ENCODE measurements at places on chromosomes 11 and 22.

DNA sequence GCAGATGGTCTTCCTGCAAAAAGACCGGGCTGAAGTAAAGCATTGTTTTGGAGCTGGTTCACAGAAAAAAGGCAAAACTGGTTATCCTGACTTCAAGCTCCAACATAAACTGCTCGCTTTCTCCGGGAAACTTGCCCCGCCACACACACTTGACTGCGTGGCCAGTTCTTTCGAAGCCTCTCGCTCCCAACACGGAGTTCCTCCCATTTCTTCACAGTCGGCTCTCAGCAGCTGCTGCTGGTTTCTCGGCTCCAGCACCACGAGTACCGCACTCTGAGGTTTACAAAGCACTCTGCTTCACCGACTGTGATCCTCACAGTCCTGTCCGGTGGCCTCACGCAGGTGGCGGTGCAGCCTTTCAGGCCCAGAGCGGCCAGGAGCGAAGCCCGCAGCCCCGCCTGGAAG is 264 bp downstream of the CHEK1 start:
- no peak for DNase-seq

DNA sequence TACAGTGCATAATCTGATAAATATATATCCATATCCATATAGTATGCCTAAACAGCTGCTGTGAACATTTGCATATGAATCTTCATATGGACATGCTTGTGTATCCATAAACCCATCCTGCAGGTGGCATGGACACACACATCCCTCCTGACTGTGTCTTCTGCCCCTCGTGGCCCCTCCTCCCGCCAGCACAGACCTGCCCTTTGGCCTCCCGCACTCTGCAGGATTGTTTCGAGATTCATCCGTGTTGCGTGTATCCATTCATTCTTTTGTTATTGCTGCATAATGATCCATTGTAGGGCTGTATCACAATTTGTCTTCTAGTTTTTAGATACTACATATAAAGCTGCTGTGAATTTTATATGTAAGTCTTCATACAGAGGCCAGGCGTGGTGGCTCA is 24.0 kb downstream of the ZBED4 start:
- DNase-seq = no peak

DNA sequence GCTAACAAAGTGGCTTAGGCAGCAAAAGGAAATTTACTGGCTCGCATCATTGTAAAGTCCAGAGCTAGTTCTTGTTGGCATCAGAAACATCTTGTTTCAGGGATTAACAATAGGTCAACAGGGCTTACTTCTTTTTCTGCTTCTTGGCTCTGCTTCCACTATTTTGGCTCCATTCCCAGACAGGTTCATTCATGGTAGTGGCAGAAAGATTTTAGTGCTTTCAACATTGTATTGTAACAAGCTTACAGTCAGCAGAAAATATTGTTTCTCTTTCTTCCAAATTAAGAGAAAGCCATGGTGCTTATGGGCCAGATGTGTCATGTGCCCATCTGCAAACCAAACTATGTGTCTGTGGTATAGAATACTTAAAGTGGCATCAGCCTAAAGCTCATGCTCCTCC is 315.6 kb downstream of the RAB38 start:
- no peak for DNase-seq

DNA sequence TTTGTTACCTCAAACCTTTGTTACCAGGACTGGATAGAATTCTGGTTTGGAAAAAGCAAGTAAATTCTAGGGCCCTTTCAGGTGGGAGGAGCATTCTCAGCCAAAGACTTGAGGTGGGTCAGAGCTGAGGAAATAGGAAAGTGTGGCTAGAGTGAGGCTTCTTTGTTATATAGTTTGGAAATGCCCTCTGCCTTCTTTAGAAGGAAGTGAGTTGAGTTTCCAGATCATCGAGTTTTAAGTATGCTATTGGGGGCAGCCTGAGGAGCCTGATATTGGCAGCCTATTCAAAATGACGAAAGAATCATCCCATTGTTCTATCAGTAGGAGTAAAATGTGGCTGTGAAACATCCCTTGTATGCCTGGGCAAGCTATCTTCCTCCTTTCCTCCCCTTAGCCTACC is 134.1 kb downstream of the ARHGAP42 start:
- no peak for DNase-seq

GRCh38 chr11:119747868-119748660 is 19.1 kb upstream of the NECTIN1 start:
- no peak for DNase-seq

GRCh38 chr11:12238420-12238819 is 128.0 kb downstream of the MICAL2 start:
- DNase-seq = no peak

DNA sequence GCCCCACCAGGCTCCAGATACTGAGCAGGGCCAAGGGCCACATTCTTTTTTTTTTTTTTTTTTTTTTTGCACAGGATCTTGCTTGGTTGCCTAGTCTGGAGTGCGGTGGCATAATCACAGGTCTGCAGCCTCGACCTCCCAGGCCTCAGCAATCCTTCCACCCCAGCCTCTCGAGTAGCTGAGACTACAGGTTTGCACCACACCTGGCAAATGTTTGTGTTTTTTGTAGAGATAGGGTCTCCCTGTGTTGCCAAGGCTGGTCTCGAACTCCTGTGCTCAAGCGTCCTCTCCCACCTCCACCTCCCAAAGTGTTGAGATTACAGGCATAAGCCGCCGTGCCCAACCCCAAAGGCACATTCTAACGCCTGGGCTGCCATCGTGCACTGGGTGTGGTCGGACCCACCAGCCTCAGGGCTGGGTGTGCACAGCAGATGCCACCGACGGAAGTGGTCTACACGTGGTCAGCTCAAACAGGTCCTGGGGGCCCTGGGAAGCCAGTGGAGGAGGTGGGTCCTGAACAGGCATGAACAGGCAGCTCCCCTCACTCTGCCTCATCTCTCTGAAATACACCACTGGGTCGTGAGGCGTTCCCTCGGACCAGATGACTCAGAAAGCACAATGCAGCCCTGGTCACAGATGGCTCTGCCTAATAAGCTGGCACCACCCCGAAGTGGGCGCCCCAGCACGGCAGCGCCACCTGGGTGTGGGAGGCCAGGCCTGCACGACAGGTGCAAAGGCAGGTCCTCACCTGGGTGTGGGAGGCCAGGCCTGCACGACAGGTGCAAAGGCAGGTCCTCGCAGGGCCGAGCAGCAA is 5.1 kb upstream of the B4GALNT4 start:
- DNase-seq = no peak

DNA sequence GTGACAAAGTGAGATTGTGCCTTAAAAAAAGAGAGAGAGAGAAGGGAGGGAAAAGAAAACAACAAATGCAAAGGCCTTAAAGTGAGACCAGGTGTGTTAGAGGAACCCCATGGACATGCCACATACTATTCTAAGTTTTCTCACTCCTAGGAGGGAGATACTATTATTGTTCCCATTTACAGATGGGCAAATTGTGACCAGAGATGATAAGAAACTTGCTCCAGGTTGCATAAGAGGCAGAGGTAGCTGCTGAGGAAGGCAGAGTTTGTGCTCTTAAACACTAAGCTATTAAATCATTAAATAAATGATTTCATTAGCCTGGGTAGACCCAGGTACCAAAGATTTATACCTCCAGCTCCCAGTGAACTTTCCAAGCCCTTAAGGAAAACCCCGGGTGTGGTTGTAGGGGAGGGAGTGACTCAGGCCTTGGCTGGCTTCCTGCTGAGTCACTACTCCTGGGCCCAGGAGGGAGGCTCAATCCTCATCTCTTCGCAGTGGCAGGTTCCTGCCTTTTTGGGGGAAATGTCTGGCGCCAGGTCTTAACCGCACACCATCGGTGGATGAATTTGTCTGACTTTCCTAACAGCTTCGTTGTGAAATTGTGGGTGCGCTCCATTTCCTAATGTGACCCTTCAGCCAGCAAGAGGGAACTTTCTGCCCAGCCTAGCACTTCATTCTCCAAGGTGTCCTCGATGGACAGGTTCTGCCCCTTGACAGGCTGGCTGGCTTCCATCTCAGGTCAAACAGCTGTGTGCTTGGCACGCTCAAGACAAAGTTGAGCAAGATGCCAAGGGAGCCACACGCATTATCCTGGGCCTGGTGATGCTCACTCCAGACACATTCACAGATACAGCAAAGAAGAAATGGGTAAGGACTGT is 33.4 kb upstream of the PTPRJ start:
- DNase-seq = no peak

- DNase-seq = no peak
Observed at GRCh38 chr22:35456757-35457156, 56.8 kb downstream of the MCM5 start.

DNA sequence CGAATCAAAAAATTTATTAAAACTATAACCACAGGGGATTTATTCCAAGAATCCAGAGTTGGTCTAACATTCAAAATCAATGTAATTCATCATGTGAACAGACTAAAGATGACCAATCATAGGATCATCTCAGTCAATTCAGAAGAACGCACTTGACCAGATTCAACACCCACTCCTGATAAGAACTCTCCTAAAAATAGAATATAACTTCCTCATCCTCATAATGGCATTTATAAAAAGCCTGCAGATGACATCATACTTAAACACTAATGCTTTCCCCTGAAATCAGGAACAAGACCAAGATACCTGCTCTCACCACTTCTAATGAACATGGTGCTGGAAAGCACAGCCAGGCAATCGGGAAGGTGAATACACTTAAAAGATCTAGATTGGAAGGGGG is 10.5 kb upstream of the MUC2 start:
- no peak for DNase-seq

- DNase-seq = no peak
Observed at GRCh38 chr22:32052936-32053791, 10.1 kb downstream of the SLC5A1 start.

GRCh38 chr11:46633291-46634217 is 16.2 kb downstream of the ATG13 start:
- no peak for DNase-seq

DNA sequence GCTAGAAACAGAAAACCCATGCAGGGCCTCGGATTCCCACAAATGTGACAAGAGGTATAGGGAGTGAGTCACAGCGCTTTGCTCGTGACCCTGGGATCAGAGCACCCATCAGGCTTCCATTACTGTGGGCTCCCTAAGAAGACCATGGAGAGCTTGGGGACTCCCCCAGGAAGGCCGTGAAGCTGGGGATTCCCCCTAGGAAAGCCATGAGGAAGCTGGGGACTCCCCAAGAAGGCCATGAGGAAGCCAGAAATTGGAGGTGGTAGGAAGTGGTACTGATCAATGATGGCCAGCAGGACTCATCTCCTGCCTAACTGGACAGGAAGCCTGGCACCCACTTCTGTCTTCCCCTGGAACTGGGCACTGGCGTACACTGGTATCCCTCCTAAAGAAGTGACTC is 10.1 kb upstream of the DCPS start:
- DNase-seq = no peak

DNA sequence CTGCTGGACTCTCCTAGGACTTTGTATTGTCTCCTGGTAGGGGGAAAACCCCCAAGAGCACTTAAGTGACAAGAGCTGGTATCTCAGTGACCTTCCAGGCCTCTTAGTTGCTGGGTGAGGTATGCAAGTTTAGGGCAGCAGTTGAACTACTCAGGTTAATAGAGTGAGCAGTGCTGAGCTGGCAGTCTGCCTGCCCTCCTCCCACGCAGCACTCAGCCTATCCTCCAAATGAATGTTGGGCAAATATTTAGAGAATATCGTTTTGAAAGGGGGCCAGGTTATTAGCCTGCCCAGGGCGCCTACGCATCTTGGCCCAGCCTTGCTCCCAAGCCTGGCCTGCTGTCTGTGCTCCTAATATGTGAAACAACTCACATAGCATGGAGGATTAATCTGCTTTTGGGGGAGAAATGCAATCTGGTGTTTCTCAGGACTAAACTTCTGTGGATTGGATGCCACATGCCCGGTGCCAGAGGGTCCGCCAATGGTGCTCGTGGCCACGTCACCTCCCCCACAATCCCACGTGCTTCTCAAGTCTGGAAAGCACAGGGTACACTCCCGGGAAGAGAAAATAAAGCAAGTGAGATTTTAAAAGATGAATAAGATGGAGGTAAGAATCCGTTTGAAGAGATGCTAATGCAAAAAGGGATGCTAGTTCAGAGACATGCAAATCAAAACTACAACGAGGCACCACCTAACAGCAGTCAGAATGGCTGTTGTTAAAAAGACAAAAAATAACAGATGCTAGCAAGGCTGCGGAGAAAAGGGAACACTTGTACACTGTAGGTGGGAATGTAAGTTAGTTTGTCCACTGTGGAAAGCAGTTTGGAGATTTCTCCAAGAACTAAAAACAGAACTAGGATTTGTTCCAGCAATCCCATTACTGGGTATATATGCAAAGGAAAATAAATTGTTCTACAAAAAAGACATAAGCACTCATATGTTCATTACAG is 67.7 kb downstream of the SPON1 start:
- DNase-seq = no peak

DNA sequence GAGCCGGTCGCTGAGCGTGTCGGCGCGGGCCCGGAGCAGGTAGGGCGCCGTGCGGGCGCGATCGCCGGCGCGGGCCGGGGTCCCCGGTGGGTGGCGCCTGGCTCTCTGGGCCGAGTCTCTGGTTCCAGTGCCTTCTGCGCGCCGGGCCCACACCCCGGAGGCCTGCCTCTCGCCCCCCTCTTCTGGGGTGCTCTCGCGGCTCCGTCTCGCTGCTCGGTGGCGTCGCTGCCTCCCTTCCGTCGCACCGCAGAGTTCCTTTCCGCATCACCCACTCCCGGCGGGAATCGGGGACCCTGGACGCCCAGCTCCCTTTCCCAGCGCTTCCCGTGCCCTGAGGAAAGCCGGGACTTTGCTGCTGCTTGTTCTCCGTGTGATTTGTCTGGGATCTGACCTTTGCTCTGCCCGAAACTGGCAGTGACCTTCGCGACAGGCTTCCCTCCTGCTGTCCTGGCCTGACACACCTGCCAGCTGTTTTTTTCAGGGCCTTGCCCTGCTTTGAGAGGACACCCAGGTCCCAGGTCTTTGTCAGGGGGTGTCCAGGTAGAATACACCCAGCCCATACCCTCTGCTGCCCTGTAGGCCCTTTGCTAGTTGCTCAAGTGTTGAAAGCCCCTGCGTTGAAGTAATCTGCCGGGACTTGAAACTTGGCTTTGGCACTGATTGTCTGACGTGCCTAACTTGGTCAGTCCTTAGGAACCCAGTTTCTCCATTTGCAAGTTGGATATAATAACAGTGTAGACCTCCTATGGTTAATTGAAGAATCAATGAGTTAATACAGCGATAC is 711 bp downstream of the FDX1 start:
- no peak for DNase-seq

- DNase-seq = no peak
Observed at GRCh38 chr11:2863276-2863618, 22.3 kb downstream of the CDKN1C start.

- DNase-seq = no peak
Observed at GRCh38 chr11:134561331-134561720, 149.3 kb upstream of the B3GAT1 start.

DNA sequence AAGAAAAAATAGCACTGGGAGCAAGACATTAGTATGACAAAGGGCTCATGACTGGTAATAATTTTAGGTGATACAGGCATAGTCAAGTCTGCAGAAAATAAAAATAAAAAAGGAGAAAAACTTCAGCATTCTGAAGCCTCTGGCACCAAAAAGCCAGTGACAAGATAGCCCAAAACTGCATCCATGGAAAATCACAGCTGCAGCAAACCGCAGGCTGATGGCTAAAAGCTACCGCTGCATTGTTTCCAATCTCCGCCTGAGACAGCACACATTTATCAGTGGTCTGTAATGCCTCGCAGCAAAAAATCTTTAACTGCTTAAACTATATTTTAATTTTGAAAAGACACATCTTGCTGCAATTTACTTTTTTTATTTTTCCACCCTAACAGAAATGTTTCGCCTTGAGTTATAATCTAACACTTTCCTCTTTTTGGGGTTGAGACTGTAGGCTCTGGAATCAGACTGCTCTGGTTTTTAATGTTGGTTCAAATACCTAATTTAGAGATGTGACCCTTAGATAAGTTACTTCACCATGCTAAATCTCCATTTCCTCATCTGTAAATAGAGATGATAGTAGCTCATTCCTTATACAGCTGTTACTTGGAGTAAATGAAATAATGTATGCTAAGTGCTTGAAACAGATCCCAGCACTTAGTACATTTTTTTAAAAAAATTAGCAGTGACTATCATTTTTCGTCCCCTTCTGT is 42.0 kb upstream of the FIBIN start:
- no peak for DNase-seq

Data from right renal pelvis (tissue), 4 donors.